ENCODE measurements at places on chromosomes 16 and 17.

GRCh38 chr16:87739801-87740200 lies 26.0 kb downstream of the KLHDC4 start:
- no peak for DNase-seq

GRCh38 chr16:49781401-49781800 lies 74.5 kb downstream of the ZNF423 start:
- no peak for DNase-seq

GRCh38 chr17:5263441-5263840 lies 18.6 kb upstream of the RABEP1 start:
- no peak for DNase-seq

DNA sequence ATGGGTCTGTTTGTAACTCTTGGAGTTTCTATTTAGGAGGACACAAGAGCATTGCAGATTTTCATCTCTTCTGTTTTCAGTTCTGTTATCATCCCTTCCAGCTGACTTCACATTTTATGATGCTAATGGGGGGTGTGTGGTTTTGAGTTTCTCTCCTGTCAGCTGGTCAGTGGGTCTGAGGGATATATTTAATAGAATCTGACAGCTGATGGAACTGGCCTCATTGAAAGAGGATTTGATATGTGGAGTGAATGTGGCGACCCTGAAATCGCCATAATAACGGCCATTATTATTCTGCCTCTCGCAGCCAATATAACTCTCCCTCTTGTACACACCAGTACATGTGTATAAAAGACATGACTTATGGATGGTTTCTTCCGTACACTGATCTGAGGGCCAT lies 128.1 kb downstream of the SALL1 start:
- DNase-seq: no peak

GRCh38 chr16:21611198-21611555 lies 11.8 kb downstream of the METTL9 start:
- no peak for DNase-seq

GRCh38 chr16:69005641-69006355 lies 99.7 kb upstream of the HAS3 start:
- DNase-seq: no peak

DNA sequence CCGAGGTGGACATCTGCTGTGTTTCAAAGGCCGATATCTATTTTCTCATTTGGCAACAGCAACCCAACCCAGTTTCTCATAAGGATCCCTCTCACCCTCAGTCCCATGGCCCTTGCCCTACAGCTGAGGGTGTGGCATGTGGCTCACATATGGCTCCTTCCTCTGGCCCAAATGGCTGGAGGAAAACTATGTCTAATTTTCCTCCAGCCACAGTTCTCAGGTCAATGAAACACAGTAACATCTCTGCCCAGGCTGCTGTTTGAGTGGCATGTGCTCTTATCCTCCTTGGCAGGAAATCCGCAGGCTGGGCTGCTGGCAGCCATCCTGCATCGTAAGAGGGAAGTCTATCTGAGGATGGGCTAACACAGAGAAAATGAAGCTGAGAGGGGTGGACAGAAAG lies 24.1 kb downstream of the SERPINF1 start:
- no peak for DNase-seq

GRCh38 chr17:1588821-1589585 lies 26.4 kb upstream of the PITPNA start:
- no peak for DNase-seq

DNA sequence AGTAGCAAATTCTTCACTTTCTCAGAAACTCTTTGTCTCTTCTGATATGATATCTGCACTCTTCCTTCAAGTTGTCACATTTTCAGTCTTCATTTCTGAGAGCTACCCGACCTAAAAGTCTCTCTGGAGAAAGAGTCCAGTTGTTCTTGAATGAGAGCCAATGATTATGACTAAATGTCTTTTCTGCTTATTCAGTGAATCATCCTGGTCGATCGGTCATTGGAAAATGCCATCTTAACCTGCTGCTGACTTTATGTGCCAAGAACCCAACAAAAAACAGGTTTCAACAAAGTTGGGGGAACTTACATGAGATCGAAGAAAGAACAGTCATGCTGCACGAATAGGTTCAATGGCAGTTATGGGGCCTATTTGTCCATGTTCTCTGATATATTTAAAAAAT lies 15.9 kb downstream of the SOX9 start:
- DNase-seq: no peak

DNA sequence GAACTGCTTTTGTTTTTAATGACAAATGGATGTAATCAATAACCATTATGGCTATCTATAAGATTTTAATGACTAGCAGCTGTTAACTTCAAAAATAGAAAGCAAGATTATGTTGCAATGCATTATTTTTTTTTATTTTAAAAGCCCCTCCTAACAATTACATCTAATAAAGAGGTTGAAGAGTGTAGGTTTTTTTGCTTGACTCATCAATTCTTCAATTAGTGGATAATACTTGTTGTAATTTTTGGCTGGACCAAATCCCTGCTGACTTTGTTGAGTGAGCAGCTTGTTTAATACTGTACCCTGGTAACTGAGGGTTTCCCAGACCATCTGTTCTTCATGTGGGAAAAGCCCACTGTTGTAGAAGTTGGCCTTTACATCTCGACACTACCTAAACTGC lies 24.2 kb downstream of the KRT25 start:
- DNase-seq: no peak

DNA sequence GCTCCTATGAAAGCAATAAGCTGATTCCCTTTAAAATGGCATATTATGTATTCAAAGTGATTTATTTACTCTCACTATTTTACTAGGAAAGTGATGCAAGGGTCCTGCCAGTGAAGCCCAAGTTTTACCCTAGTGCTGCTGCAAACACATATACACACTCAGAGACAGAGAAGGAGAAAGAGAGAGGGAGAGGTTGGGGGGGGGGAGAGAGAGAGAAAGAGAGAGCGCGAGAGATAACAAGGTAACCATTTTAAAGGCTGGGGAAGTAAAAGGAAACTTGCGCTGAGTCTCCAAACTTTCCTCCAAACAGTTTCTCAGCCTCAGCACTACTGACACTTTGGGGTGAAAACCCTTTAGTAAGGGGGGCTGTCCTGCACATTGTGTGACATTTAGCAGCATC lies 5.9 kb downstream of the USP31 start:
- DNase-seq: no peak

GRCh38 chr17:63914471-63914870 lies 3.4 kb upstream of the CSHL1 start:
- no peak for DNase-seq

DNA sequence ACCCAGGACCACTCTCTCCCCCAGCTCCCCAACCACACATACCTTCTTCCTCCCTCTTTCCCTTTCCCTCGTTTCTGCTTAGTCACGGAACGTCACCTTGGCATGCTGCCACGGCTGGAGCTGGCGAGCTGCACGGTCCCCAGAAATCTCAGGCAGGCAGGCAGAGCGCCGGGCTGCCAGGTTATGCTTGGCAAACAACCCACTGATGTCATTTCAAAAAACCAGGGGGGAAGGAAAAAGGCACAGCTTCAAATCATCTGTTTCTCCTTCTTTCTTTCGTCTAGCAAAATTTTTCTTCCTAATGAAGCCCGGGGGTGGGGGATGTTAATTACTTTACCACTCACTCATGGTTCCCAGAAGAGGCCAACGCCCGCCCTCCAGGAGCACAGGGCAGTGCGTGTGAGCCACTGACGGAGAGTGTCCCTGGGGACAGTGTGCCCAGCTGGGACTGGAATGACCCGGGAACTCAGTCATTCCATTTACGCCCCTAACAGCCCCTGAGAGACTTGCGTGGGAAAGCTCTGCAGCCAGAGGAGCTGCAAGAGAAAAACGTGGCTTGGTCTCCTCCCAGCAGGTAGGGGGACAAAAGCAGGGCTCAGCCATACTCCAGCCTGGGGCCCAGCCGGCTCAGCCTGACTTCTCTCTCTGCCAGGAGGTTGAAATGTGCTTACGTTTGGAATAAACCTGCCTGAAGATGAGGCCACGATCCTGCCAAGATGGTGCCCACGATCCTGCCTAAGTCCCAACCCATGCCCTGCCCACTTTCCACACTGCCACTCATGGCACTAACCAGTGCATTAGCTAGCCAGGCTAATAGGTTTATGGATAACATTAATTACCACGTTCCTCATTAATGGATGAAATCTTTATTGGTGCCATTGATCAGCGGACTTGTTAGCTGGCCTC lies 198.9 kb downstream of the ZFHX3 start:
- peak; percentile 16 for DNase-seq

- DNase-seq: no peak
These were observed 44.6 kb downstream of the STX8 start for GRCh38 chr17:9531034-9531433.

GRCh38 chr16:11004973-11005610 lies 60.7 kb downstream of the CLEC16A start:
- DNase-seq: no peak

DNA sequence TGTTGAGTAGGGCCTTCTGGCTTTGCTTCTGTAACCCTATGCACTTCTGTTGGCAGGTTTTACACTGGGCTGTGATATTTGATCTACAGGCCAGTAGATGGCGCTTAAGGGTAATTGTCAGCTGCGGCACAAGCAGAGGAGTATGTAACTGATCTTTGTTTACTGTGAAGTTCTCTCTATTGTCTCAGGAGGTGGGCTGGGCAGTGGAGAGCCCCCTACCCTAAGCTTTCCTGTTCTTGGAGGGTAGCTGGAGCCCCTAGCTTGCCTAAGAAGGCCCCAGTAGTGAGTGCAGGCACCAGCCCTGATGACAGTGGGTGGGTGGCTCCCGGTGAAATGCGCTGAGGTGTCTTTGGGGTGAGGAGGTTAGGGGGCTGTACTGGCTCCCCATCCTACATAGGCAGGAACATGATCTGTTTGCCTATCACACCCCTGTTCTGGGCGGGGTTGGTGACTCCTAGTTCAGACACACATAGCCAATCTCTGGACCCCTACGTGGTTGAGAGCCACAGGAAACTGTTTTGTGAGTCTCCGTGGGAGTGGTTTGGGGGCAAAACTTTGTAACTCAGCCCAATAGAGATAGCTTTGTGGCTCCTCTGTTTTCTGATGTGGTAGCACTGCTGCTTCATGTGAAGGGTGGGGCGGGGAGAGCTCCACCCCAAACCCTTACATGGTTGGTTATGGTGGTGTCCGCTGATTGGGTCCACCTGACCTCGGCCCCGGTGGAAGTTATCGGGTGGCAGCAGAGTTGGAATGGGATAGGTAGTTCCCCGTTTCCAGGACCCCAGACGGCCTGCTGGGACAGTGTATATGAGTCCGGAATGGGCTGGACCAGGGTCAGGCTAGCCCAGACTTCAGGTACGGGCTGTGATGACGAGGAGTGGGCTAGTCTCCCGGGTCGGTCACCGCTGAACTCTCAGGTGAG lies 60.4 kb downstream of the SLFN11 start:
- DNase-seq: peak; percentile 39

- DNase-seq: peak; percentile 25
These were observed 278 bp downstream of the RAB11FIP3 start for GRCh38 chr16:425740-426114.

- DNase-seq: no peak
These were observed 148.0 kb downstream of the KCNJ12 start for GRCh38 chr17:21524211-21524591.

- no peak for DNase-seq
These were observed 24.1 kb upstream of the CDH5 start for GRCh38 chr16:66342294-66342900.

GRCh38 chr17:49783791-49784190 lies 4.7 kb upstream of the KAT7 start:
- DNase-seq: no peak

GRCh38 chr16:2490190-2491105 lies 15.5 kb downstream of the TBC1D24 start:
- no peak for DNase-seq

GRCh38 chr17:79667121-79667715 lies 56.4 kb upstream of the RBFOX3 start:
- DNase-seq: no peak

- DNase-seq: no peak
These were observed 73.2 kb downstream of the AIPL1 start for GRCh38 chr17:6361733-6362132.

- no peak for DNase-seq
These were observed 13.8 kb downstream of the STXBP4 start for GRCh38 chr17:54982399-54982798.

DNA sequence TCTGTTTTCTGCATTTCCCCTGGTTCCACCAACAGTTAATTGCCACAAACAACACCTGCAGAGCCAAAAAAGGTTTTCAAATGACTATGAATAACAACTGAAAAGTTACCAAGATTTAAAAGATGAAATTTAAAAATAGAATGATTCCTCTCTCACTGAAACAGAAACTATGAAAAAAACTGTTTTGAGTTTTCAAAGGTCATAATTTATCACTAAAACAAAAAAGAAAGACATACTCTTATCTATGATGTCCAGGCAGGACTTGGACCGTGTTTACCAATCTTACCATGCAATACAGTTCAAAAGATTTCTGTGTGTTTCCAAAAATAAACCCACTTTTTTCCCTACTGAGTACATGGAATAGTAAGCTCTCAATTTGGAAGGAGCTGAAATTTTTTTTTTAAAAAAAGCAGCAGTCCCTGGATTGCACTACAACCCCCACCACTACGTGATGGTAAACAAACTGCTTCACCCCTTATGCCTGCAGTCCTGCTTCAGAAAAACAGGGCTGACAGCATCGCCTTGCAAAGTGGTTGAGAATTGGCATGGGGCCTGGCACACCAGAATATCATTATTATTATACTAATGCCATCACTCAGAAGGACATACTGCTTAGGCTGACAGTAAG lies 8.5 kb downstream of the TXNDC11 start:
- no peak for DNase-seq

DNA sequence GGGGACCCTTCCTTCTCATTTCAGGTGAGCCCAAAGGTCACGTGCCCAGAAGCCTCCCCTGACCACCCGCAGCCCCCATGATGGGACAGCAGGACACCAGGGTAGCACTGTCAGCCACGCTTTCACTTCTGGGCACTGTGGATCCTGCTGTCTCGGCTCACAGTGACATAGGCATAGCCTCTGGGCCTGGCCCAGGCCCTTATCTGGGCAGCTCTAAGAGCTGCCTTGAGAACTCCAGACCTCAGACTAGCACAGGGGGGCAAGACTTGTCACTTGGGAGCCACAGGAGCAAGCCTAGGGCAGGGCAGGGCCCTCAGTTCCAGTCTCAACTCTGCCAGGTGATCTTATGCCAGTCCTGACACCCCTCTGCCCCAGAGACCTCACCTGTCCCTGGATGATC lies 4.7 kb downstream of the NATD1 start:
- no peak for DNase-seq

- no peak for DNase-seq
These were observed 31.0 kb downstream of the VPS53 start for GRCh38 chr17:683499-684254.

DNA sequence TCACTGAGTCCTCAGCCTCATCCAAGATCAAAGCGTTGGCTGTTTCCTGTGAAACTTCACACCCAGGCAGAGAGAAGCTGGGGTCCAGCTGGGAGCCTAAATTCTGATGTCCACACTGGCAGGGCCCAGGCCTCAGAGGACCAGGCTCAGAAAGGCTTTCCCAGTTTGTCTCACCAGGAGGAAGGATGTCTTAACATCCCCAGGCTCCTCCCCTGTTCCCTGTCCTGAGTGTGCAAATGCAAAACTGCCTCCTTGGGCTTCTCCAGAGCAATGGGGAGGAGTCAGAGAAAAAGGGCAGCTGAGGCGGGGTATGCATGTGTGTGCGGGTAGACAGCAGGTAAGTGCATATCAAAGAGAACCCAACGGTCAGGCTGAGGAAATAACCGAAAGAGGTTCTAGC lies 45.7 kb downstream of the CUEDC1 start:
- no peak for DNase-seq

Data from NCI-H748 treated with DMSO at 0.1 percent for 48 hours (cell line).